GM23248 (cell line): ENCODE measurements at places on chromosomes 7 and 10.

DNA sequence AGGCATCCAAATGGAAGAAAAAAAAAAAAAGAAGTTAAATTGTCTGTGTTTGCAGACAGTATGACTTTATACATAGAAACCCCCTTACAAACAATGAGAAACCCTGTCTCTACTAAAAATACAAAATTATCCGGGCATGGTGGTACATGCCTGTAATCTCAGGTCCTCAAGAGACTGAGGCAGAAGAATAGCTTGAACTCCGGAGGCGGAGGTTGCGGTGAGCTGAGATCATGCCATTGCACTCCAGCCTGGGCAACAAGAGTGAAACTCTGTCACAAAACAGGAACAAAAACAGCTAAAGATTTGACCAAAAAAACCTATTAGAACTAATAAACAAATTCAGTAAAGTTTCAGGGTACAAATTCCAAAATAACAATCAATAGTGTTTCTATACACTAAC, 385.8 kb upstream of the GRM3 start:
- DNase-seq = no peak

GRCh38 chr10:43945094-43945730, 296.5 kb upstream of the ZNF32 start:
- no peak for DNase-seq

- DNase-seq = no peak
Observed at GRCh38 chr10:131788386-131788785, 112.4 kb upstream of the PPP2R2D start.

DNA sequence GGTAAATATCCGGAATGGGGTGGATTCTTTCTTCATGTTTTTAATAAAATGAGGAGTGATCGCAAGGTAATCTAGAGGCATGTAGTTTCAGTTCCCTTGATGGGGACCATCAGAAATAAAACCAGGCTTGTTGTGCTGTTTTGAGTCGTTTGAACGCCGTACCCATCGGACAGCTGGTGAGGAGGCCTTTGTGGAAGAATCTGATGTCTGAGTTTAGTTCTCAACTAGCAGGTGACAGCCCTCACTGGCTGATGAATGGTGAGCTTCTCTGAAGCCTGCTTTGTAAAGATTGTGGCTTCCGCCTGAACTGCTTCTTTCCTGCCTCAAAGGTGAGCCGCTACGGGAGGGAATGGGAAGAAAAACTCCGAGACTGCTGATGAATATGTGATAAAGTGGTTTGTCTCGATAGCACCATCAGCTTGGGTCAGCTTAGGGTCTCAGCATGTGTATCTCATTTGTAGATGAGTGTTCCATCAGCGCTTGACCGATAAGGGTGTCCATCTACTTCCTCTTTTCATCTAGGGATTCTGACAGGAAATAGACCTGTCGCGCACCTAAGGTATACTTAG, 977 bp downstream of the TMEM248 start:
- peak; percentile 40 for DNase-seq
